ENCODE measurements at places on chromosomes 16 and 17.

DNA sequence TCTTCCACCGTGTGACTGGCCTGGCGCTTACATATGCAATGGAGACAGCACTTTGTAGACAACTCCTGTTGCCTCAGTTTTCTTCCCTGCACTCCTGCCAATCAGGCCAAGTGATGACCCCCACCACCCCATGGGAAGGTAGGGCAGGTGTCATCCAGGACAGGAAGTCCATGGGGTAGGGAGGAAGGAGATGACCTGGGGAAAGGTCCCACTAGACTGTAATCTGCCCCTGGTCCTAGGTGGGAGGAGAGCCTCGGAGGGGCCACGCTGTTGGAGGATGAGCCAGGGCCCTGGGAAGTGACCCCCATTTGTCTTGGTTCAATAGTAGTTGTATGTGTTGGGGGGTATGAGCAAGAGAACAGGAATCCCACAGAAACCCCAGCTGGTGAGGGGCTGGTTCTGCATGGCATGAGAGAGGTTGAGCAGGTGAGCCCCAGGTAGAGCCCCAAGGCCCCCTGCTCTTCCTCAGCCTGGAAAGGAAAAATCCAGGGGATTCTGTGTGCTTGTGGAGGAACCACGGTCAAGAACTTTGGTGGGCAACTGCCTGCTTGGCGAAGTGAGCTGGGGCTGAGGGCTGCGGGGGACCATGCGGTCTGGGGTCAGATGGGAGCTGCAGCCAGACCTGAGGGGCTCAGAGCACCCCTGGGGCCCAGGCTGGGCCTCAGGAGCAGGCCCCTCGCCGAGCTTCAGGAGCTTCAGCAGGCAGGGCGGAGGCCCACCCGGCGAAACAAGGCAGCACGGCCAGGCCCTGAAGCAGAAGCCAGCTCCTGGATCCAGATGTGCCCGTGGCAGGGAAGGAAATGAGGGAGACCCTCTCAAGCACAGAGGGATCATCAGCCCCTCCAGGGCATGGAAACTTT, 50.7 kb downstream of the NT5M start:
- peak; percentile 58 for DNase-seq

DNA sequence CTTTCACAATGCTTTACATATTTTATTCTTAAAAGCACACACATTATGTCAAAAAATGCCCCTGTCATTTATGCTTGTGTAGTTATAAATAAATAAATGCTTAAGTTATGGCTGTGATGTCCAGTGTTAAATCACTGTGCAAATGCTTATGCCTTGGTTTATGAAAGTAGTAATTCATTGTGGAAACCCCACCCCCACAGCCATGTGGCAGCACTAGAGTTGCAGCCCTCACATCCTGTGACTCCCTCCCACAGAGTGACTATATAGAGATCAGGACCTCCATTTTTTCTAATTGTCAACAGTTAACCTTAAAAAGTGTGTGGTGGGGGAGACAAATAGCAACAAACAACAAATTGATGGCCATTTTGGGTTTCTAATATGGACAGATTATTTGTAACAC, 2.4 kb downstream of the SKAP1 start:
- no peak for DNase-seq

DNA sequence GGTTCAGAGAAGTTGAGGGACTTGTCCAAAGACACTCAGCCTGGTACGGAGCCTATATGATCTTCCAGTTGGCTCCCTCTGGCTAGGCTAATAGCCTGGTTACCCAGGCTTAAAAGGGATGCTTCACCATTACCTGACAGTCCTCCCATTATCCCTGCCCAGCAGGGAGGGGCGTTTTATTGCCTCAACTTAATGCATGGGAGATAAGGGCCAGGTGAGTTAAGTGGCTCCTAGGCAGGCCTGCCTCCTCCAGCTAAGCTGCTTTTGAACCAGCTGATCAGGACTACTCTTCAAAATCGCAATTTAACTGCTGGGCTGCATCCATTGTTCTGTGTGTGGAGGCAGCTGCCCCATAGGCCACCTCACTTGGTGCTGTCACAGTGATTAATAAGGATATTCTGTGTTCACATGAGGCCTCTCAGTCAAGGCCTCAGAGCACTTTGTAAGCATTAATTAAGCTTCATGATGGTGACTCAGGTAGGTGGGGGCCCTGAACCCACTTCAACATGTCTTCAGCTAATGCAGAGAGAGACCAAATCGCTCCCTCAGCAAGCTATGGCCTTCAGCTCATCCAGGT, 27.9 kb downstream of the SMPD3 start:
- DNase-seq = no peak

DNA sequence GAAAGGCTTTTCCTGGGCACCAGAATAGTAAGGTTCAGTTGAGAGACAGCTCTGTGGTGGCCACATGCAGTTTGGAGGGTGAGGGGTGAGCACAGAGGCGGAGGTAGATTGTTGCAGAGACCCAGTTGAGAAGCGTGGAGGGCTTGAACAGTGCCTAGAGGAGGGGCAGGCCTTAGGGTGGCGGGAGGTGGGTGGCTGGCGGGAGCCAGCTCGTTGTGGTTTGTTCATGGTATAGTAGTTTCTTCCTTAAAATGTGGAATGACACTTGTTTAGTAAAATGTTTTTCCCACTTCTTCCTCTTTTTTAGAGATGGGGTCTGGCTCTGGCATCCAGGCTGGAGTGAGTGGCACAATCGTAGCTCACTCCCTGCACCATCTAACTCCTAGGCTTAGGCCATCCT, 14.2 kb downstream of the USP10 start:
- no peak for DNase-seq

GRCh38 chr17:50426472-50426782, 409 bp downstream of the ACSF2 start:
- DNase-seq = no peak

- DNase-seq = no peak
Observed at GRCh38 chr16:68892214-68892613, 48.9 kb downstream of the TANGO6 start.

- no peak for DNase-seq
Observed at GRCh38 chr16:1198194-1198593, 26.9 kb downstream of the TPSG1 start.

- no peak for DNase-seq
Observed at GRCh38 chr16:11076259-11077018, 132.1 kb downstream of the CLEC16A start.

- no peak for DNase-seq
Observed at GRCh38 chr17:69268543-69269014, 40.0 kb upstream of the ABCA10 start.

- DNase-seq = no peak
Observed at GRCh38 chr17:75478508-75478907, 22.1 kb downstream of the TMEM94 start.

DNA sequence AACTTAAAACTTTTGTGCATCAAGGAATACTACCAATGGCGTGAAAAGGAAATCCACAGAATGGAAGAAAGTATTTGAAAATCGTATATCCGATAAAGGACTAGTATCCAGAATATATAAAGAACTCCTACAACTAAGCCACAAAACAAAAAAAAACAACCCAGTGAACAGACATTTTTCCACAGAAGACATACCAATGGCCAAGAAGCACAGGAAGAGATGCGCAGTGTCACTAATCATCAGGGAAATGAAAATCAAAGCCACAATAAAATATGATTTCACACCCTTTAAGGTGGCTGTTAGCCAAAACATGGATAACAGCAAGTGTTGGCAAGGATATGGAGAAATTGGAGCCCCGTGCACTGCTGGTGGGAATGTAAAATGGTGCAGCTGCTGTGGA, 203.3 kb downstream of the SEC14L1 start:
- DNase-seq = no peak

DNA sequence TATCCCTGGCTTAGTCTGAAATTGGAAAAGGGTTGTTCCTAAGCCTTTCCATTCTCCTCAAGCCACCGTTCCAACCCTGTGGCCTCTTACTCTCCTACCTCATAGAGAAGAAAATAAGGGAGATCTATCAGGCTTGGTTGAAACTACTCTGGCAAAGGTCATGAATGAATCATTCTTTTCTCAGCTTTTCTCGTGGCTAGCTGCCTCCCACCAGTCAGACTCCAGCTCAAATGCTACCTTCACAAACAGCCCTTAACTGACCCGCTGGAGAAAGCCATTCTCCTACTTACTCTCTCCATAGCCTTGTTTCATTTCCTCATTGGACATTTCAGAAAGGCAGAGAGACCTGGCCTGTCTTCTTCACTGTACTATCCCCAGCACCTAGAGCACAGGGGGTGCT, 8.9 kb downstream of the MYH10 start:
- DNase-seq = no peak

DNA sequence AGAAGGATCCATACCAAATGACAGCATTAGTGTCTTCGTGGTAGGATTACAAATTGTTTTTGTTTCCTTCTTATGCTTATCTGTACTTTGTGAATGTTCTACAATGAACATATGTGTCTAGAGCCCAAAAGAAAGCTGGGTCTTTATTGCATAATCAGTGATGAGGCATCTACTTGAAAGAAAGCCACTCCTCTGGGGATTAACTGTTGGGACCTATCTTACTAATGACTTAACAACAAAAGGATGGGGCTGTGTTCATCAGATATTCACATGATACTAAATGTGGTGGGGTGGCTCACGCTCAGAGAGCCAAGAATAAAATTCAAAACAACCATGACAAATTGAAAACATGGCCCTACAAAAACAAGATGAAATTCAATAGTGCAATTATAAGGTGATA, 160.2 kb downstream of the RGS9 start:
- no peak for DNase-seq

Measured in sciatic nerve (tissue), 2 donors.